Activated naive CD4-positive, alpha-beta T cell (primary cell): ENCODE measurements at places on chromosomes 7 and 10.

DNA sequence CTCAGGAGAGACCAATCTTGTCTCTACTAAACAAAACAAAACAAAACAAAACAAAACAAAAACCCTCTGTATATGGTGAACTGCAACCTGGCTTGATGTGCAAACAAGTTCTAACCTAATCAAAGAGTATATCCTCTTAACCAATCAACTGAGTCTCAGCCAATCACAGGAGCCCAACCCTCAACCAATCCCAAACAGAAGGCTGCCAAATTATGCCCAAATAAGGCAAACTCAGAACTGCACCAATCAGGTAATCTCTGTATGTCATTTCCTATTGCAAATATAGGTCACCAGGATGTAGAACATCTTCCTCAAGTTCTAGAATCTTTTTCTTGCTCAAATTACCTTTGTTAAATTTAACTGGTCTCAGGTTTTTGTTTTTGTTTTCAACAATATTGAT is 5.2 kb downstream of the FAM133B start:
- no peak for DNase-seq

DNA sequence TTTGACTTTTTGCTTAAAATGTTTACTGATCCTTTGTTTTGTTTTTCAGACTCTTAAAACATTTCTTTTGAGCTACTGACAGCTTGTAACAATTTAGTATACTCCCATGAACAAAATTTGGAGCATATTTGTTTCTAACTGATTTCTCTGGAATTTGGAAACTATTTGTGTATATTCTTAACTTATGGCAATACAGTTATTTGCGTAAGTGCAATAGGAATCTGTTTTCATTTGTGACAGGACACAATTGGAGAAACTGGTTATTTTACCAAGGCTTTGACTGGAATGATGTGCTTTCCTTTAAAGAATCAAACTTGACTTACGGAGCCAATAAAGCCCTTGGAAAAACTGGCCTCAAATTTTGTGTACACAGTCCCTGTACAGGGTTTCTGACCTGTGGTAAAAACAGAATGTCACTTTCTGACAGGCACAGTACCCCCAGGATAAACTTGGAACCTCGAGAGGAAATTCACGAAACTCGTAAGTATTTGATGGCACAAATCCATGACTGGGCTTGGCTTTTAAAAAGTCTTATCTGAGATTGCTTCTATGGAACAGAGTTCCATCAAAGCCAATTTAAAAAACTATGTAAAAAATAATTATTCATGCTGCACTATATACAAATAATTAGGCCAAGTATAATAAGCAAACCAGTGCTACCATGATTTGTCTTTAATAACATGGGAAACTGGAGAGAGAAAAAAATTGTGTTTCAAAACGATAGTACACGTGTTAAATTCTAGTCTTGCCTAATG is 70.4 kb downstream of the ST8SIA6 start:
- DNase-seq: no peak

DNA sequence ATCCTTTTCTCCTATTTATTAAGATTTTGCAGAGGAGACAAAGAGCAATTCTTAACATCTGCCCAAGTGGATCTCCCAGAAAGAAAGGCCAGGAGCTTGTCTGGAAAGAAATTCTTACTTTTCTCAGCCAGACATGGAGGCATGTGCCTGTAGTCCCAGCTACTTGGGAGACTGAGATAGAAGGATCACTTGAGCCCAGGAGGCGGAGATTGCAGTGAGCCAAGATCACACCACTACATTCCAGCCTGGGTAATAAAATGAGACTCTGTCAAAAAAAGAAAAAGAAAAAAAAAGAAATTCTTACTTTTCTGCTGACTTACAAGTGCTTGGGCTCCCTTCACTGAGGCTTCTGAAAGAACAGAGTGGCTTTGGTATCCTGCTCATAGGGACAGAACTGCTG is 2.4 kb upstream of the CYP3A43 start:
- DNase-seq: no peak

- DNase-seq: no peak
Observed at GRCh38 chr7:3200504-3200903, 100.5 kb upstream of the SDK1 start.

- DNase-seq: no peak
Observed at GRCh38 chr7:140232957-140233917, 56.5 kb upstream of the KDM7A start.

GRCh38 chr7:31910191-31910590 is 160.0 kb downstream of the PDE1C start:
- no peak for DNase-seq

DNA sequence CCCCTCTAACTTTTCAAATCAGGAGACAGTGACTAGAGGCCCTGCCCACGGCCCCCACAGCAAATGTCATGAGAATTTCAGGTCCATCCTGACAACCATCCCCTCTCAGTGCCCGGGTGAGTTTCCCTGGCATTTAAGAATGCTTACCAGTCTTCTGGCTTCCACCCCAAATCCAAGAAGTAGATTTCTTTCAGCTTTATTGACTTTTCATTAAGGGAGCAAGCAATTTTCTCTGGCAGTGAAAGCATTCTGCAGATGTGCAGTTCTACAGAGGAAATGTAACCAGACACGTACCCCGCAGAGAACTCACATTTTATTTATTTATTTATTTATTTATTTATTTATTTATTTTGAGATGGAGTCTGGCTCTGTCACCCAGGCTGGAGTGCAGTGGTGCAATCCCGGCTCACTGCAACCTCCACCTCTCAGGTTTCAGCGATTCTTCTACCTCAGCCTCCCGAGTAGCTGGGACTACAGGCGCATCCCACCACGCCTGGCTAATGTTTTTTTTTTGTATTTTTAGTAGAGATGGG is 120.9 kb upstream of the KCTD7 start:
- no peak for DNase-seq

DNA sequence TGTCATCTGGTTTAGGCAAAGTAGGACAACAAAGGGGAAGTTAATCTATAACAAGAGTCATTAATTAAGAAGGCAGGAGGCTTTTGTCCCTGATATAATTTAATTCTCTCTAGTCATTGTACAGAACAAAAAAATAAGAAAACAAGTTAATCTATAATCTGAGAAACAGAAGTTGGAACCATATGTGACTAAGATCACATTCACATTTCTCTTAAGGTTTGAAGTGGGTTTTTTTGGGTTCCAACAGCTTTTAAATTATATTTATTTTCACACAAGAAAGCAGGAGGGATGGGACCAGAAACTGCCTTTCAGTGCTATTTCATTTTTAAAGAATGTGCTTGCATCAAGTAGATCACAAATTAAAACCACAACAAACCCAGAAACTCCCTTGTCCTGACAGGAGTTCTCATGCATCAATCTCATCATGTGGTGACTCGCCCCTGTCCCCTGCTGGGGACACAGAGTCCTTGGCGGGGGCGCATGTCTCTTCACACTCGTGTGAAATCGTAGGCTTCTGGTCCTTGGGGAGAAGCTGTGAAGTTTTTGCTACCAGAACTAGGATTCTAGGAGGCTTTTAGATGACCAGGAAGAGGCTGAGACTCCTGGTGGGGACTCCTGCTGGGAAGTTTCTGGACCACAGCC is 10.1 kb upstream of the OPN4 start:
- DNase-seq: no peak
